ENCODE measurements at places on chromosomes 2 and 18. TPM values are rescaled to one million over a fixed set of nuclear protein-coding genes. Genes with fewer than 3 reads are reported as not detected.

Gene RFTN2
- 2.3 TPM for total RNA-seq

Gene TUBA3E
- total RNA-seq, result not detected

Gene UBXN4
- 49.1 TPM for total RNA-seq

Gene KCNG2
- total RNA-seq, result not detected

Gene EVA1A
- 89.2 TPM for total RNA-seq

Gene PEX13
- total RNA-seq, result 34.8 TPM

Gene GPC1
- 18.6 TPM for total RNA-seq

Gene CHRND
- not detected for total RNA-seq

DNA sequence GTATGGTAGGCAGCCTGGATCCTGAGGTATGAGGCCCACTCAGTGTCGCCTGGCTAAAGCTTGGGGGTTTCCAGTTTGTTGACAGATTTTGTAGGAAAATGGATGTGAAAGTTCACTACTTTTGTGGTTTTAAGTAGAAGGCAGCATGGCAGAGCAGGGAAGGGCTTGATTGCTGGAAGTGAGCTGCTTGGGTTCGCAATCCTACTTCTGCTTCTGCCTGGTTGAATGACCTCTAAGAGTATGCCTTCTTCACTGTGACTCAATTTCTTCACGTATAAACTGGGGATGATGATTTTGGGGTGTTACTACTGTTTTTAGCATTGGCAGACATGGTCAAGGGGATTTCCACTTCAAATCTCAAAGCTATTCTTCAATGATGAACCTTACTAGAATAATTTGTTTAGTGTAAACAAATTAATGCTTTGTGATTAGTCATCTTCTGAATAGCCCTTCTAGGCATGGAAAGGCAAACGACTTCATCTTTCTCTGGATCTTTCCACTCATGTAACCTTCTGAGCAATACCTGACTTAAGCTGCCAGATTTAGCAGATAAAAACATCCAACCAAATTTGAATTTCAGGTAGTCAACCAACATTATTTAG is 13.2 kb downstream of the BMP10 start:
- peak; percentile 82 for DNase-seq

- no peak for DNase-seq
Observed at GRCh38 chr2:161070693-161071479, 89.3 kb upstream of the TANK start.

DNA sequence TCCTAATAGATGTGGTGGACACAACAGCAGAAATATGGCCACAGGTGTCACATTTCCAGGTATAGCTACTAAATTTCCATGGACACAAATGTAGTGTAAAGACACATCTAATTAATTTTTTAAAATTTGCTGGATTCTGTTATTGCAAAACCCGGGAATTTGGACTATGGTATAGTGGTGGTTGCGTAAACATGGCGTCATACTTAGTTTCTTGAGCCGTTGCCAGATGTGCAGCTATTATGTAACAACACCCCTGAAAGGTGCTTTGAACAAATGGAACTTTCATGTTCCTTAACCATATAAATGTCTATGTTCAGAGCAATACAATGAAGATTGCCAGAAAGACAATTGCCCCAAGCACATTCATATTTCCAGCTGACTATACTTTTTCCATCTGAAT is 85.9 kb downstream of the HRH4 start:
- DNase-seq, result no peak

GRCh38 chr2:120630031-120630701 is 105.5 kb upstream of the GLI2 start:
- DNase-seq, result no peak

GRCh38 chr18:70663141-70663540 is 374.3 kb downstream of the SOCS6 start:
- DNase-seq, result no peak

- peak; percentile 29 for DNase-seq
Observed at GRCh38 chr18:55290898-55291297, 297.1 kb downstream of the TCF4 start.

- no peak for DNase-seq
Observed at GRCh38 chr18:12281861-12282260, 26.2 kb upstream of the TUBB6 start.

- no peak for DNase-seq
Observed at GRCh38 chr2:179579800-179580199, 281.6 kb downstream of the ZNF385B start.

- DNase-seq, result peak; percentile 18
Observed at GRCh38 chr2:143433251-143433650, 304.0 kb downstream of the ARHGAP15 start.

DNA sequence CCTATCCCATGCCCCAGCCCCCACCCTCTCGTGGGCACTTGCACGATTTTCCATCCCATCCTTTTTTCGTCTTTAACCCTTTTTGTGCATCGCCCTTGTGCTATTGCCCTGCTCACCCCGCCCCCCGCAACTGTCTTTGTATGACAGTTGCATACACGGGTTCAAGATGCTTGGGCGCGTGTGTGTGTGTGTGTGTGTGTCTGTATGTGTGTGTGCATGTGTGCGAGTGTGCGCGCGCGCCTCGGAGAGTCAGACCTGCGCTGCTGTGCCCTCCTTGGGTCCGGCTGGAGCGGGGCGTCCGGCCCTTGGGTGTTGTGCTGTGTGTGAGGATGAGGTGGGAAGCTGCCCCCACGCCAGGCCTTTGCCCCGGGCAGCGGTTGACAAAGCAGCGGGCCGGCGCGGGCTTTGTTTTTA is 230.7 kb downstream of the HAUS1 start:
- no peak for DNase-seq

DNA sequence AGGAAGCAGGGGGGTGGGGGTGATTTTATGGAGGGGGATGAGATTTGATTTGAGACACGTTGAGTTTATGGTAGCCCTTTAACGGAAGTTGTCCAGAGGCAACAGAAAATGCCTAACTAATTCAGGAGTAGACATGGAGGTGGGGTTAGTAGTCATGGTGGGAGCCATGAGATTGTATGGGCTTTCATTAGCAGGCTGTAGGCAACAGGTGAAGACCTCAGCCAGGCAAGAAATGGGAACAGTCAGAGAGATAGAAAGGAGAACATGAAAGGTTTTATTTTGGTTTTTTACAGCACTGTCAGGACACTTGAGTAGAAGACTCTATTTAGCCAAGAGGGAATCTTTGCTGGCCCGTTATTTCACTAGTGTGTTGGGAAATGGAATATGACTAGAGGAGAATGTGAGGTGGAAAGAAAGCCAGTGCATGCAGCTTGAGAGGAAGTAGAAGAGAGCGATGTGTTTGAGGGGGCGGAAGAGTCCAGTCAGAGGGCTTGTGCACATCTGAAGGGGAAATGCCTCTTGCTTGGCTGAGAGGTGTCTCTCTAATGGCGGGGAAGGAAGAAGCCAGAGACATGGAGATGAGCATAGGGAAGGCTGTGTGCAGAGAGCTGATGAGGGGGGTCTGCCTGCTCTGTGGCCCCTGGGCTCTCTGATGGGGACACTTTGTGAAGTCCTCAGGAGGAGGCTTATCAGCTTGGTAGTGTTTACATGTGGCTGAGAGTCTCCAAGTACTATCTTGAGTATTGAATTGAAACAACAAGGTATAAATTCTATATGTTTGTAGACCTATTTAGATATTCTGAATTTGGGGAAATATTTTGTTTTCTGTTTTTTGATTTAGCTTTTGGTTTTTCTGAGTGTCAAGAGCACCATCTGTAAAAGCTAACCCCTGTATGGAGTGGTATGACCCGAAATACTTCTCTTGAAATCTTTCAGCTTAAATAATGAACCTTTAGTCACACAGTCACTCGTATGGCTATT is 66.9 kb upstream of the ITM2C start:
- peak; percentile 87 for DNase-seq

DNA sequence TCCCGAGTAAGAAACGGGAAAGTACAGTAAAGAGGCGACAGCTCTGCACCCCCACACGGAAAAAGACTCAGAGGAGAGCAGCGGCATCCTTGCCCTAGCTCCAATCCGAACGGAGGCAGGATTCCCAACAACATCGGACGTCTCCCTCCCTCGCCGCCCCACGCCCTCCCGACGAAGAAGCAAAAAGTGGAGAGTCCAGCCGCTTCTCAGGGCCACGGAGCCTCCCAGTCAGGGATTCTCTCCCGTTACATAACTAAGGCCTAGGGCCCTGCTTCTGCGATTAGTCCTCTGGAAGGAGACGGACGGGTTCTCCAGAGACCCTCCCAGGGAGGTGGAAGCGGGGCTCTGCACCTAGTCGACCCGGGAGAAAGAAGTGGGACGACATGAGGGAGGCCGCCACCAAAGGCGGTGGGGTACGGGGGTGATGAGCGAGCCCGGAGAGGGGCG is 587 bp downstream of the SUMO1 start:
- peak; percentile 60 for DNase-seq

DNA sequence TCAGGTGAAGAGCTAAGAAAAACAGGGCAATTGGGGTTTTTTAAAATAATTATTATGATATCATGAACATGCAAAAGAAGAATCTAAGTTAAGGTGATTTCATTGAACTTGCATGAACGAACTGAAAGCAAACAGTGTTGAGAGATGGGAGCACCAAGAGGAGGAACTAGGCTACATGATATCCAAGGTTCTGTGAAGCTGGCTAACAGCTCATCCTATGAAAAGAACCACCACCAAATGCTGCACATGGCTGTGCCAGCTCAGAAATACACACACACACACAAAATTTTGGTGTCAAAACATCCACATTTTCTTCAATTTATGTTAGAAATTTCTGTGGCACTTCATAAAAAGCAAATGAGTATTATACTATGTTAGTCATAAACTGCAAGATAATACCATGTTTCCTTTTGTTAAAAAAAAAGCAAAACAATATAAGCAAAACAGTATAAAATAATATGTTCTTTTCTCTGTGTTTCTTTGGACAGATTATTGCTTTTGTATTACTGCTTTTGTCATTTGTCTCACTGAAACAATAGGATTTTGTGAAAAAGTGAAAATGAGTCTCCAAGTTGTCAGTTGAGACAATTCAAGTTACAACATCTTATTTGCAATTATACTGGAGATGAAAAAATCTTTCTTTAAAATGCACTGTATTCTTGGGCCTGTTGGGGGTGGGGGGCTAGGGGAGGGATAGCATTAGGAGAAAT is 12.6 kb upstream of the TTC32 start:
- no peak for DNase-seq

DNA sequence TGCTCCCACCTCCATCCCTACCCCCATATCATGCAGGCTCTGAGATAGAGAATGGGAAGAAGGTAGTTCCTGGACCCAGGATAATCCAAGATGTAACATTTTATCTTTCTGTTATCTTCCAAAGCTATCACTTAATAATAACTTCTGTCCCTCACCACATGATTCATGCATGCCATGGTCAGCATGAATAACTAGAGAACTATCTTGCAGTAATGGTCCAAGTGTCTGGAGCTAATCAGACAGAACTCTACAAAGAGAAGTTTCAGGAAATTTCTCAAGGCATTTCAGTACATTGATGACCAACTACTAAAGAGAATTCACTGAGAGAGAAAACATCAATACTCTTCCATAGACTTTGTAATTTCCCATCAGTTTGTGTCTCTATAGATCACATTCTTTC is 1469.7 kb upstream of the PIK3C3 start:
- DNase-seq, result peak; percentile 82

- DNase-seq, result peak; percentile 92
Observed at GRCh38 chr18:59885579-59886163, 14.1 kb upstream of the PMAIP1 start.

Measured in IMR-90 (cell line).